Non-pigmented ciliary epithelial cell (primary cell): ENCODE measurements at places on chromosomes 5 and 9.

DNA sequence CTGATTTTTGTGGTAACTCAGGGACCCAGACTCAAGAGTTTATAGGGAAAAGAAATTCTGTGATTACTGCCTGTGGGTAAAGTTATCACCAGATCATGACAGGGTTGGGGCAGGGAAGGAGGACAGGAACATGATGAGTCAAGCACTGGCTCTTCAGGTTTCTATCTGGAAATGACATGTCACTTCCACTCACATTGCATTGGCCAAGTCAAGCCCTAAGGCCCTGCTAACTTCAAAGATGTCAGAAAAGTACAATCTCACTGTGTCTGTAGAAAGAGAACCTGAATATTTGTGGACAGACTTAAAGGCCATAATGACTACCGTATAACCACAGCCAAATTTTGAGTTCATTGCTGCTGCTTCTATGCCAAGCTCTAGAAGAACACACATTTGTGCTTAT lies 187.7 kb downstream of the TLE4 start:
- DNase-seq, result no peak

DNA sequence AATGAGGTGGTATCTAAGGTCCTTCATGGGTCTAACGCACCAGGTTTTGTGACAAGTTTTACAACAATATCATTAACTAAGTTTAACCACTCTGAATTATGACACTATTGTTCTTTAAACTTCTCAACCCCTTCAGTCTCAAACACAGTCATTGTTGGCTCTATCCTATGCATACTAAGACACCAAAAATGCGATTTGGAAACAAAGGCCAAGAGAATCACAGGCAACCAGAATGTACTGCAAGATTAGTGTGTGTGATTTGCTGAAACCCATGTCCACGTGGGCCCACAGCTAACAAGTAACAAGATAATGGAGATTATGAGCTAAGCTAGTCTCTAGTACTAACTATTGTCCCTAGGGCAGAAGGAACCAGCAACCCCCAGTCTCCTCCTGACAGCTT lies 142.2 kb upstream of the RANBP3L start:
- no peak for DNase-seq

DNA sequence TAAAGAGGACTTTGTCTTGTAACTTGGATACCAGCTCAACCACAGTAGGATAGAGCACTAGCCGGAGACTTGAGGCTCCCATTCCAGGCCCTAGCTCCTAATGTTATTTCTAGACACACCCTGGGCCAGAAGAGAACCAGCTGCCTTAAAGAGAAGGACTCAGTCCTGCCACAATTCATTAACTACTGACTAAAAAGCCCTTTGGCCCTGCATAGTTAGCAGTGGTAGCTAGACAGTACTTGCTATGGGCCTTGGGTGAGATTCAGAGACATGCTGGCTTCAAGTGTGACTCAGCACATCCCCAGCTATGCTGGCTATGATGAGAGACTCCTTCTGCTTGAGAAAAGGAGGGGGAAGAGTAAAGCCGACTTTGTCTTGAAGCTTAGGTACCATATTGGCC lies 47.3 kb downstream of the TMEM167A start:
- DNase-seq, result peak; percentile 23

DNA sequence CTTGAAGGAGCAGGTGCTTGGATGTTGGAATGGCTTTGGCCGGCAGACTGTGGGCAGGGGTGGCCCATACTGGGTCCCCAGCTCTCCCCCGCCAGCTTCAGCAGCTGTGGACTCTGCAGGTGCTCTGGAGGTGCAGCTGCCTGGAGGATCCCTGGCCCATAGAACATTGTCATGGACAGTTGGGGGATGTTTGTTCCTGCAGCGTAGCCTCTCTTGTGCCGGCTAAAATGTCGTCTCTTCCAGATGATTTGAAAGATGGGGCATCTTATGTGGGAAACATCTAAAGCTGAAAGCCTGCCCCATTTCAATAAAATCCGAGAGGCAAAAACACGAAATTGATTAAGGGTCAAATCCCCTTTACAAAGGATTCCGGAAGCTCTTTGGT lies 13.5 kb upstream of the SLC6A19 start:
- no peak for DNase-seq

DNA sequence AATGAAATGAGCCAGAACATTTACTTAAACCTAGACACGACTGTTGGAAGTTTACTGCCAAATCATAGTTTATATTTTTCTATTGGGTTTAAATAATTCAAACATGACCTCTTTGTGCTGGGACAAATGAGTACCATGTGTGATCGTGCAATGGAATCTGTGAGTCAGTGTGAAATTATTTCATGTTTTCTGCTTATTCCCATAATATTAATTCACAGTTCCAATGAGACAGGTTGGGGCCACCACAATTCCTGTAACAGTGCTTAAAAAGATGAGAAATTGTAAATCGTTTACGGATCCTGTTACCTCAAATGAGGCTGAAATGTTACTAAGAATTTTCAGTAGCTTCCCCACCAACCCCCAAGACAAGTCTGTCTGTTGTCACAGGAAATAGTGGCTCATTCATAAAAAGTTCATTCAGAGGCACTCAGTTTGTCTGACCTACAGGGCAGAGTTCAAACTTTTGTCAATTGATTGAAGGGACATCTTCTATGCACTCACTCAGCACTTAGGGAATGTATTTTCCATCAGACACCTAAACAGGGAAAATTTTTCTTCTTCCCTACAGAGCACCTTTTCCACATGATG lies 563.9 kb upstream of the ADAMTS16 start:
- no peak for DNase-seq

- DNase-seq, result no peak
Measured at GRCh38 chr9:137787381-137787780, 90.2 kb upstream of the CACNA1B start.

GRCh38 chr5:41793141-41793770 lies 77.0 kb downstream of the OXCT1 start:
- peak; percentile 42 for DNase-seq

GRCh38 chr5:10729320-10730042 lies 31.6 kb downstream of the DAP start:
- DNase-seq, result no peak

DNA sequence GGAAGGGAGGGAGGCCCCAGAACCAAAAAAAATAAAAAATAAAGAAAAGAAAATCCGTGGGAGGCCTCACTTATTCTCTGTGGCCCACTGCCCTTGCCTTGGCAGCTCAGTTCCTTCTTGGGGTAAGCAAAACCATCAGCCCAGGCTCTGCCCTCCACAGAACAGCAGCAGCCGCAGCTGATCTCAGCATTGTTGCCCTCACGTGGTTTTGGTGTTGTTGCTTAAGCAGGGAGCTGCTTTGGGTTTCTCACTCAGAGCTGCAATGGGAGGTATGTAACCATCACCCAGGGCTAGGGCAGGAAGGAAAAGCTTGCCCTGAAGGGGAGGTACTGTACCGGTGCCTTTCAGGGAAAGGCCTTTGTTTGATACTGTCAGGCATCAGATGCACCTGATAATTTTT lies 374.7 kb upstream of the WWC1 start:
- DNase-seq, result no peak

DNA sequence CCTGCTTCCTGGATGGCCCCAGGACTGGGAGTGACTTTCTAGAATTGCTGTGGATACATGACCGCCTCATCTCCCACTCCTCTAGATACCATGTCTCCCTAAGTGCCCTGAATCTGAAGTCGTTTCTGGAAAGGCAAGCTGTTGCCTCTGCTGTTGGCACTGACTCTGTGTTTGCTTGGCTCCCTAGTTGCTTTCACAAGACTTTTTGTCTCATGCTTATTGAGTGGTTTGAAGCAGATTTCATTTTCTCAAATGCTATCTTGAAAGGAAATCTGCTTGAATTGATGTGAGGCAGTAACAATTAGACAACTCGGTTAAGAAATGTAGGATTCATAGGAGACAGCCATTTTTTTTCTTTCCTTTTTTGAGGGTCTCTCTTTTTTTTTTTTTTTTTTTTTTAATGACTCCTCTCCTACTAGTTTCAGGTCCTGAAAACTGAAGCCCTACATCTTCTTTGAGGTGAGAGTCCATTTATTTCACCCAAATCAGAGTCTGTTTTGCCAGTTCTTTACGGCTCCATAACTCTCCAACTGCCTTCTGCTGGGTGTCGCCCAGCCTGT lies 65.9 kb downstream of the PRDM6 start:
- DNase-seq, result no peak

GRCh38 chr9:21985964-21986667 lies 8.1 kb downstream of the CDKN2A start:
- no peak for DNase-seq

- DNase-seq, result no peak
Measured at GRCh38 chr5:155906046-155906445, 420.9 kb upstream of the SGCD start.

DNA sequence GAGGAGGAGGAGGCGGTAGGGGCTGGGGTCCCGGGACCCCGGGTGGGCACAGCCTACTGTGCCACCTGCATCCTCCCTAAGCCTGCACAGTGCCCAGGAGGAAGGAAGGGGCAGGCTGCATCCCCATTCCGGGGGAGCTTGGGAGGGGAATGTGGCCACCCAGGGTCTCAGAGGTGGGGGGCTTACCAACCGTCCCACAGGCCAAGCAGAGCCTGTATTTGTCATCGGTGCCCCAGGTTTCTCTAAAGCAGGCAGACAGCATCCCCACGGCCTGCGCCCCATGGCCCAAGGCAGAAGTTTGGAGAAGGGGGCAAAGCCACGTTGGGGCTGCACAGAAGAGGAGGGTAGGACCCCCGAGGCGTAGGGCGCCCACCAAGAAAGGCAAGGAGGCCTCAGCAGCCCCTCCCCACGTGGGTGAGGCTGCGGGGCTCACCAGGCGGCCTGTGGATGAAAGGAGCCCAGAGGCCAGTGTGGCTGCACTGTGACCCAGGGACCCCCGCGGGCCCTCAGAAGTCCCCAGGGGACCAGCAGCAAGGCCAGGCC lies 507 bp upstream of the GPSM1 start:
- DNase-seq, result no peak

GRCh38 chr5:78009937-78010527 lies 233.9 kb upstream of the TBCA start:
- DNase-seq, result peak; percentile 58

GRCh38 chr5:56356836-56357160 lies 123.7 kb upstream of the ANKRD55 start:
- DNase-seq, result no peak

- no peak for DNase-seq
Measured at GRCh38 chr9:4177970-4178758, 121.7 kb downstream of the GLIS3 start.

- no peak for DNase-seq
Measured at GRCh38 chr5:1008451-1009358, at the start of gene NKD2. Gene NKD2 (plus strand): TSS chr5:1008802. CDS start chr5:1009058, 256 bp downstream.

DNA sequence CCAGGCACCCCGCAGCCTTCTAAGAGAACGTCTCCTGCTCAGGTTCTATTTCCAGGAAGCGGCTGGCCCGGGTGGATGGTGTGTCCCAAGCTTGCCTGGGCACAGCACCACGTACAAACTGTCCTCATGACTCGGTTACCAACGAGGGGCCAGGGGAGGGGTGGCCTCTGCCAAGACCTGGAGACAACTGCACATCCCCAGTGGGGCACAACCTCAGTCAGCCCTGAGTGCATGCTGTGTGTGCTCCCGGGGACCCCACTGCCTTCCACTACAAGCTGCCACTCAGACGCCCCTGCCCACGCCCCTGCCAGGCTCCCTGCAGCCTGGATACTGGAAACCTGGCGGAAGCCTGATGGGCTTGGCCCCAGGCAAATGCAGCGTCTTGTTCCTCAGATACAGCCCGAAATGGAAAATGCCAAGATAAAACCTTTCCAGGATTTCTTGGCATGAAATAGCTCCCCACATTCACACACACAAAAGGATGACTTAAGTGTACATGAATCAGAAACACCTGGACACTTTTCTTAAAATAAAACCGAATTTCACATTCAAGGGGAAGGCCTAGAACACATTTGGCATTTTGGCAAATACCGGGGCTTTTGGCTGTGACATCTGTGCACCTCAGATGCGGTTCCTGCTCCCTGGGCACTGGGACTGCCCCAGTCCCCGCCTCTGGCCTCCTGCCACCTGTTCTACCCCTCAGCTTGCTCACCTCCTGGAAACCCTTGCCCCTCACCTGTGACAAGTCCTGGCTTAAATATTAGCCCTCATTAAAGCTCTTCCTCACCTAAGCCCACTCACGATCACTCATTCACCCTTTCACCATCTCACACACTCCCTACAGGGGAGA lies 62.5 kb downstream of the COL23A1 start:
- no peak for DNase-seq

GRCh38 chr5:57725658-57726504 lies 243.3 kb upstream of the ACTBL2 start:
- DNase-seq, result no peak

GRCh38 chr9:83472764-83473163 lies 65.4 kb downstream of the FRMD3 start:
- no peak for DNase-seq

GRCh38 chr5:154485850-154486426 lies 7.9 kb upstream of the HAND1 start:
- DNase-seq, result no peak

DNA sequence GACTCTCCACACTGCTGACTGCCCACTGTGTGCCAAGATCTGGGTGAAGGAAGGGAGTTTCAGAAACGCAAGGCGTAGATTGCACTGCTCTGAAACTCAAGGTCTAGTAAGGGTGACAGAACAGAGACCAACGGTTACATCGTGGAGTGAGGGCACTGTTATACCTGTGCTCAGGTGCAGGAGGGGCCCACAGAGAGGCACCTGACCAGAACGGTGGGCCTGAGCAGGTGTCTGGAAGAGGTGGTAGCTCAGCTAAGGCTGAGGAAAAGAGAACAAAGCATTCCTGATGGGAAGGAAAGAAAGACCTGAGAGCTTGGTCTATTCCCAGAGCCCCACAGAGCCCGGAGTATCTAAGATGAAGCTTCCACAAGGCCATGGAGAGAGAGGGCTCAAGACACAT lies 267.2 kb downstream of the MED10 start:
- DNase-seq, result no peak

DNA sequence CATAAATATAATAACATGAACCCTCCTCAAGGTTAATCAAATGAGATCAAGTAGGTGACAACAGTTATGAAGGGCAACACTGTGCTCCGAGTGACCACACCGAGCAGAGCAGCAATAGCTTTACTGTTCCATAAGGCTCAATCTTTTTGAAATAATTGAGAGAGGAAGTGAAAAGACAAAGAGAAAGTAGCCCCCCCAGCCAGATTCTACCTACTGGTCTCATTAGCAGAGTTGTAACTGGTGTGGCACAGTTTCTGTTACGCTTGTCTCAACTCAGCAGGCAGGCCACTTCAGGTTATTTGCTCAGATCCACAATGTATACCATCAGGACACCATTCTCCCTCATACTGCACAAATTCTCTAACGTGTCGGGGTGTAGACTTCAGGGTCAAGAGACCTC lies 14.0 kb downstream of the PRUNE2 start:
- DNase-seq, result no peak

DNA sequence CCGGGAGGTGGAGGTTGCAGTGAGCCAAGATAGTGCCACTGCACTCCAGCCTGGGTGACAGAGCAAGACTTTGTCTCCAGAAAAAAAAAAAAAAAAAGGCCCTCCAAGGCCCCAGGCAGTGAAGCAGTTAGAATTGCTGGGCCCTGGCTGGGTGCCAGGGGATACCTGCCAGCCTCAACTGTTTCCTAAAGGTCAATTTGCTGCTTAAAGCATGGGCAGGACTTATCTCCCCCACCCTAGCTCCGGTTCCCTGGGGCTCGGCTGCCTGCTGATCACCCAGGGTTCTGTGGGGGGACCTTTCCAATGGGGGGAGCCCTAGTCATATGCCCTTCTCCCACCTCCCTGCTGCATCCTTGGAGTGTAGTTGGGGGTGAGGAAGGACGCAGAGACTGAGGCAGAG lies 25.7 kb downstream of the NCS1 start:
- DNase-seq, result no peak

- no peak for DNase-seq
Measured at GRCh38 chr9:6973762-6974161, 216.0 kb downstream of the KDM4C start.
